ENCODE measurements at places on chromosomes 4 and X. TPM values are rescaled to one million over a fixed set of nuclear protein-coding genes. Genes with fewer than 3 reads are reported as not detected.

Gene TLR3
- total RNA-seq: 5.8 TPM

Gene NEUROG2
- total RNA-seq: not detected

Gene IL13RA1
- 82.2 TPM for total RNA-seq

Gene PALLD
- total RNA-seq: 70.1 TPM

Gene RPL10
- 2,565 TPM for total RNA-seq

Gene CABS1
- not detected for total RNA-seq

Gene NCAPG
- total RNA-seq: 13.3 TPM

Gene DIPK2B
- 2.9 TPM for total RNA-seq

Gene BEX4
- total RNA-seq: 12.2 TPM

Gene MAGIX
- 4.7 TPM for total RNA-seq

Gene PHEX
- total RNA-seq: 0.36 TPM

Gene FOXR2
- total RNA-seq: not detected

Gene CYBB
- total RNA-seq: 2.4 TPM

Gene PDCL2
- 0.28 TPM for total RNA-seq

Gene EXOC1L
- total RNA-seq: not detected

Gene MAGEA9B
- total RNA-seq: not detected

Gene KIT
- 5.0 TPM for total RNA-seq

Gene HTR2C
- not detected for total RNA-seq

Gene NKX6-1
- 1.1 TPM for total RNA-seq

Gene NAP1L3
- total RNA-seq: 0.08 TPM

Gene ASMT
- not detected for total RNA-seq

Gene HSFX2
- not detected for total RNA-seq

Gene EFHC2
- 0.80 TPM for total RNA-seq

Gene UGT2A1
- not detected for total RNA-seq

Gene PABPC1L2B
- total RNA-seq: not detected

Gene RNF175
- not detected for total RNA-seq

Gene SLC25A5
- 452 TPM for total RNA-seq

Gene TNMD
- total RNA-seq: not detected

Gene LONRF3
- total RNA-seq: 0.16 TPM

Gene GC
- total RNA-seq: 0.40 TPM

Gene ABLIM2
- total RNA-seq: 20.1 TPM

Gene TMEM150C
- total RNA-seq: 0.80 TPM

Gene EDNRA
- 5.5 TPM for total RNA-seq

Gene ADH7
- total RNA-seq: 120 TPM

Gene ARR3
- total RNA-seq: not detected

Gene TLR10
- 0.40 TPM for total RNA-seq

Gene TLR6
- 1.6 TPM for total RNA-seq

Gene PPA2
- 90.8 TPM for total RNA-seq

Gene SLC34A2
- total RNA-seq: 4.9 TPM

Gene CFP
- total RNA-seq: 0.48 TPM

Gene XAGE2
- total RNA-seq: not detected

Gene ATP1B4
- not detected for total RNA-seq

Gene TASL
- total RNA-seq: 0.16 TPM

Gene ENPP6
- not detected for total RNA-seq

Gene TDO2
- total RNA-seq: 0.40 TPM

Gene ELK1
- total RNA-seq: 17.5 TPM

Gene PCYT1B
- 0.64 TPM for total RNA-seq

Gene TMEM31
- not detected for total RNA-seq

Gene NAP1L5
- total RNA-seq: 1.0 TPM

Gene GPR173
- total RNA-seq: 0.08 TPM

Gene CXorf49
- total RNA-seq: 0.40 TPM

Gene NLGN3
- total RNA-seq: 0.08 TPM

Gene RAB9B
- 0.16 TPM for total RNA-seq

Gene ETDA
- not detected for total RNA-seq

Gene BTC
- 1.4 TPM for total RNA-seq

Gene TMEM154
- 120 TPM for total RNA-seq

Gene DRD5
- not detected for total RNA-seq
